ENCODE measurements at places on chromosomes 7 and 10.

DNA sequence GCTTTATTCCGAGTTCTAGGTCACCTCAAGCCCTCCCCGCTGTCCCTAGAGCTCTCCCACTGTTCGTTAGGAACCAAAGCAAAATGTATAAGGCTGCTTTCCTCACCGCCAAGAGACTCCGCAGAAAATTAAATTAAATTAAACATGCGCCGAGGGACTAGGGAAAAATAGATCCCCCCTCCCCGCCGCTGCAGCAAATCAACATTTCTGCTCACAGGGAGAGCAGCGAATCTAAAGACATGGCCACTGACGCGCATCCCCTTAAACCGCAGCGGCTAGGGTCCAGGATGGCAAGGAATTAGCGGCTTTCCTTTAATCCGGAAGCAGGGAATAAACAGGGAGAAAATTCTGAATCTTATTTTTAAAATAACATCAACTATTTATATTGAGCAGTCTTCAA, 7.6 kb downstream of the SP8 start:
- no peak for DNase-seq

GRCh38 chr7:84412161-84412969, 217.8 kb upstream of the SEMA3A start:
- no peak for DNase-seq

- DNase-seq: no peak
Measured at GRCh38 chr10:99977916-99978315, 31.8 kb downstream of the DNMBP start.

DNA sequence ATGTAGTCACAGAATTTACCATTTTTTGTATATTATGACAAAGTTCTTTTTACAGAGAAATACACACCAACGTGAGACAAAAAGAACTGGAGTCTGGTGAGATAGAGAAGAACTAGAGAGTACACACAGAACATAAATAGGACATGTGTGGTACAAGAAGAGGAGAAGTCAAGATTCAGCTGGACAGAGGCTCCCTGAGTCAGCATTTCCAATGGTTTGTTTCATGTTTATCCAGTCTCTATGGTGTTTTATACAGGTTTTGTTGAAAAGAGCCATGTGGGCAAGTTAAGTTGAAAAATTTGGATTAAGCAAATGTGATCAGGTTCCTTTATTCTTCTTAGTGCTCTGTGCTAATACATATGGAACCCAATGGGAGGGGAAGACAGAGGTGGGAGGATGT, 105.5 kb upstream of the AKR1E2 start:
- no peak for DNase-seq

DNA sequence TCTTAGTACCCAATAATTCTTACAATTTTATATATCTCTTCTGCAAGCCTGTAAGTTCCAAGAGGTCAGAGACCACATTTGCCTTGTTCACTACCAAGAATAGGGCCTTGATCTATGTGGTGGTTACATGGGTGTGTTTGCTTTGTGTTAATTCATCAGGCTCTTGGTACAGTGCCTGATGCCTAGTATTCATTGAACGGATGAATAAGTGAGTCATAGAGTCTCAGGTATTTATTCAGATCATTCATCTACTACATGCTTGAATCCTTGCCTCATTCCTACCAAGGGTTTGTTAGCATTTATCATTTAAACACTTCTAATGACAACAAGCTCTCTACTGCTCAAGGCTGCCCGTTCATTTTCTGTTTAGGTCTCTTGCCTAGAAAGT, 11.3 kb upstream of the SGPL1 start:
- no peak for DNase-seq

- no peak for DNase-seq
Measured at GRCh38 chr7:45163692-45164052, 6.1 kb downstream of the RAMP3 start.

GRCh38 chr7:158431941-158432347, 155.7 kb downstream of the PTPRN2 start:
- no peak for DNase-seq

DNA sequence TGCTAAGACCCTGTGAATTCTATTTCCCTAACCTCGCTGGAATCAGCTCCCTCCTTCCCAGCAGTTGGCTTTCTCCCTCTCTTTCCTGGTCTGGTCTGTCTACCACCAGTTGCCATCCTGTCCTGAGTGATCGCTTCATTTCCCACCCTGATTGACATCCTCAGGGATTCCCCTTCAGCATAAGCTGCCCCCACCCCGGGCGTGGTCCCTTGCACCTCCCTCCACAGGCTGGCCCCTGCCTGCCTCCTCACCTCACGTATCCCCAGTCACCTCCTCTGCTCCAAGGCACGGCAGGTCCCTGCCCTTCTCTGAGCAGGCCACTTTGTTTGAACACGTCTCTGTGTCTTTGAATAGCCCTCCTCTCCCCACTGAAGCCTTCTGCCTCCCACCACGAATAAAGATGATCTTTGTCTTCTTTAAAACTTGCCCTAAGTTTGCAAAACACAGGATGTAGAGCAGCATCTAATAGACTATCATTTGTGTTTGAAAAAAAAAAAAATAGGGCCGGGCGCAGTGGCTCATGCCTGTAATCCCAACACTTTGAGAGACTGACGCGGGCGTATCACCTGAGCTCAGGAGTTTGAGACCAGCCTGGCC, 233.5 kb downstream of the CUX1 start:
- DNase-seq: no peak

- DNase-seq: no peak
Measured at GRCh38 chr10:113027230-113027573, 77.2 kb downstream of the TCF7L2 start.

Data from activated T-helper 1 cell treated with anti-CD3 and anti-CD28 coated beads, Interleukin-2, amount 50 U/mL, for 16 hours (primary cell).